Activated T-cell treated with anti-CD3 and anti-CD28 coated beads for 1 hour (primary cell): ENCODE measurements at places on chromosomes 12 and 14.

DNA sequence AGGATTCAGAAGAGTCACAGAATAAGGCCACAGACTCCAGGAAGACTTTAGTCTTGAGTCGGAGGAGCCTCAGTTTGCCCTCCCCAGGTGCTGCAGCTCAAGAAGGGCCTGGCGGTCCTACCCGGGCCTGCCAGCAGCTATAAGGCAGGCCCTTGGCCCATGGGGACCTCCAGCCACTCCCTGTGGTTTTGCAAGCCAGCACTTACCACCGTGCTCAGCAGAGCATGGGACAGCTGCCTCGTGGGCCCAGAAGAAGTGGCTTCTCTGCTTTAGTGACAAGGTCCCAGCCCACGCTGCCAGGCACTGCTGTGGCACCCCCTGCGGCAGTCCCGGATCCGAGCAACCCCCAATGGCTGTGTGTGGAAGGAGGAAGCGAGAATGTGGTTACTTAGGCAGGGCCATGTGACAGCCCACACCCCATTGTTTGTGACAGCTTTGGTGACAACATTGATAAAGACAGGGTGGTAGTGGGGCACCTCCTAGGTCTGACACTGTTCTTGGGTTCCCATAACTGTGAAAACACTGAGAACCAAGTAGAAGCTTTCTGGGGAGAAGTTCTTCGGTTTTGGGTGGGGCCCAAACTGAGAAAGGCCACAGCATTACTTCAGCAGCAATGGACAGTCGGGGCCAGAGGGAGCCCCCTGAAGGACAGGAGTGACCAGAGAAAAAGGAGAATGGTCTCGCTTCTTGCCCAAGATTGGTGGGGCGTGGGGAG is at the start of gene SELPLG:
TSS of gene SELPLG (minus strand) at position 361 of the 715 bp plus-strand sequence. CDS start 9,587 bp downstream, outside the sequence.
- peak; percentile 69 for DNase-seq

GRCh38 chr12:19031032-19031431 is 98.5 kb upstream of the PLEKHA5 start:
- DNase-seq: no peak

GRCh38 chr14:91293281-91293680 is 48.8 kb upstream of the GPR68 start:
- DNase-seq: no peak

DNA sequence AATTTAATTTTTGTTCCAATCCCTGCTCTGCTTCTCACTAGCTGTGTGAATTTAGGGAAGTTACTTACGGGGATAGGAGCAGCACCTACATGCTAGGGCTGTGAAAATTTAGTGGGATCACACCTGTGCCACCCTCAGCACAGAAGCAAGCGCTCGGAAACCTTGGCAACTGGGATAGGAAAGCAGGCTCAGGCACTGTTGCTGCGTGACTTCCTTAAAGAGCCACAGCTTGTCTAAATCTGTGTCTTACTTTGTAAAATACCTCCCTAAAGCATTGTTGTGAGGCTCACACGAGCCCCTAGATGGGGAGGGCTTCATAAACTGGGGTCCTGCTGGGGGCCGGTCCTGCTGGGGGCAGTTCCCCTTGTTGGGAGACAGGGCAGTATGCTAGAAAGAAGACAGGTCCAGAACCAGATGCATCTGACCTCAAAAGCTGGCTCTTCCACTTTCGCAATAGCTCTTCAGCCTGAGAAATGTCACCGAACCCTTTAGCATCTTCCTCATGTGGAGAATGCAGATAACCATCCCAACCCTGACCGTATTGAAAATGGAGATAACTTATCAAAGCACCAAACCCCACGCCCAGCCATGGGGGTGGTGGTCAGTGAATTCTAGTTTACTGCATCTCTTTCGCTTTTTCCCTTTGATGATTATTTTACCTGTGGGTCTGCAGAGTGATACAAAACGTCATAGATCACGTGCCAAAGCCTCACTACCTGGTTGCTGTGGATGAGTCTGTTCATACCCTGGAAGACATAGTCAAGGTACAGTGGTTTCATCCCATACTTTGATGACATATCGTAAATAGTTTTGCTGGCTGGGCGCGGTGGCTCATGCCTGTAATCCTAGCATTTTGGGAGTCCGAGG is 54.1 kb downstream of the AK7 start:
- no peak for DNase-seq

GRCh38 chr14:41355866-41356265 is 250.8 kb upstream of the LRFN5 start:
- DNase-seq: no peak

GRCh38 chr12:50074936-50075807 is 10.0 kb upstream of the SMARCD1 start:
- peak; percentile 81 for DNase-seq

DNA sequence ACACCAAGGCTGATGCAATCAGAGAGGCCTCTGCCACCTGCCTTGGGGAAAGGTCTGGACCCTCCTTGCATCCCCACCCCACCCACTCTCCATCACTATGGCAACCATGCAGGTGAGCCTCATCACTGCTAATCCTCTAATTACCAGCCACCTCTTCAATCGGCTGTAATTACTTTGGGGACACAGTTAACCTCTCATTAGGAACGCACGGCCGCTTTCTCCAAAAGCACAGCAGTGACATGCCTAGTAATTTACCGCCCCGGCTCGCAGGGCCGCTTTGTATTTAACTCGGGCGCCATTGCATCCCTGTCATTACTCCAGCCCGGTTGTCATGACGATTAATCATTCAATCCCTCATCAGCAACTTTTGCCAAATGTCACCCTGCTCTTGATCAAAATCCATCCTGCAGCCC is 36.3 kb upstream of the FAM222A start:
- DNase-seq: no peak

DNA sequence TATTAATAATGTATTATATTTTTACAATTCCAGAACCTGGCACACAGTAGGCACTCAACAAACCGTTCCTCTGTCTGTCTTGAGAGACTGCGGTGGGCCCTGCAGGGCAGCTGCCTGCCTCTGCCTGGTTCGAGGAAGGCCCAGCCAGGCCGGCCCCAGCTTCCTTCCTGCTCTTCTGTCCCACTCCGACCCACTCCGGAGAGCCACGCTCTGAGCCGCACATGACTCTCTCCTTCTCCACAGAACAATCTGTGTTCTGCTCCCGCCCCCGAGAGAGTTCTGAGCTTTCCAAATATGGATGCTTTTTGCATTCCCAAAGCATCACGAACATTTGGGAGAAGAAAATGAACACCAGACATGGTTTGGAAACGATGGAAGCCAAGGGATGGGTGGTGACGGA is 57.3 kb downstream of the TTC7B start:
- no peak for DNase-seq

DNA sequence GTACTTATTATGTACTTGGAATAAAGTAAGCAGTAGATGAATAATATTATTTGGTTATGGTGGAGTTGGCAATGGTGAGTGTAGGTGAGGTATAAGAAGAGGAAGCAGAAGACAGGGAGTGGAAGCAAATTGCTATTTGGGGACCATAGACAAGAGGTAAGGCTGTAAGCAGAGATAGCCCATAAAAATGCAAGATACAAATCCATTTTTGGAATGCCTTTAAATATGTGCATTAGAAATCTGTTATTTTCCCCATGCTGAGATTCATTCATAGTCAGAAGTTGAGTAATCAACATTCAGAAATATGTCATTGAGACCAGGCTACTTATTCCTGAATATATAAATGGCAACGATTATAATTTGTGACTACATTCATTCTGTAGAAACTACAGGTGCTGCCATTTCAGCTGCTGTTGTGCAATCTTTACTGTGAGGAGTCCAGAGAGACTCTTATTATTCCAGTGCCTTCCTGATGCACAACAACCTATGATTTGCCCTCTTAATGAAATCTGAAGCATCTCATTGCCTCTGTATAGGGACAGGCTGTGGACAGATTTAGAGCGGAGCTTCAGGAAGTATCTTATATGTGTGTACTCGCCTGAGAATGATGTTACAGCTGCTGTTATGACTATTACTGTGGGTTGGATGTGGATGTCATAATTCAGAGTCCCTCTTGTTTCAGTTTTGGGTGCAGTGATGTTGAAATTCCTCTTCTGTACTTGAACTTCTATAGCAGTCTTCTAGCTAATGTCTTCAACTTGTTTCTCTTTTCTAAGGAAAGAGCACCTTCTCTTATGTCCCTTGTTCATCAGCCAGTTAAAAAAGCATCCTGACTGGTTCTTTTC is 173.8 kb downstream of the NAV3 start:
- DNase-seq: no peak

- DNase-seq: peak; percentile 1
These were observed at the start of gene ESR2 for GRCh38 chr14:64293976-64294671. ESR2 (minus strand) TSS chr14:64294371; CDS start chr14:64282985, 11,386 bp downstream.

DNA sequence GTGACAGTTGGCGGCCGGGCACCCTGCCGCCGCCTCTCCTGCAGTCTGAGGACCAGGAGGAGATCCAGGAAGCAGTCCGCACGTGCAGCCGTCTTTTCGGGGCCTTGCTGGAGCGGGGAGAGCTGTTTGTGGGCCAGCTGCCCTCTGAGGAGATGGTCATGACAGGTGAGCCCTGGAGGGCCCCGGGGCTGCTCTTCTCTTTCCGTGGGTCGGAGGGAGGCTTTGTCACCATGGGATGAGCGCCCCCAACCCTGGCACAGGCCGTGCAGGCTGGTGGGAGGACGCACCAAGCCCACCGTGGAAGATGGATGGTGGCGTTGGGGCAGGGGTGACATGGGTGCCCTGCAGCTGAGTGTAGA is 532 bp downstream of the NOC4L start:
- no peak for DNase-seq

DNA sequence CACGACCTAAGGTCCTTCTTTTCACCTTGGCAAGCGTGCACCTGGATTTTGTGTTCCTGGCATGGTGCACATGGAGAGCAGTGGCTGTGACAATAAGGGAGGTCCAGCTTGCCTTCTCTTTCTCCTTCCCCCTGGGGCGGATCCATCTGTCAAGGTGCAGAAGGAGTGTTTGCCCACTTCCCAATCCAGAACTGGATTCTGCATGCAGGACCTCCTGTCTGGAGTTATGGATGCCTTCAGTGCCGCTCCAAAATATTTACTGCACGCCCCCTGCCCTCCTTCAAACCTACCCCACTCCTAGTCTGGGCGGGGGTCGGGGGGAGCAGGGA is 192.7 kb downstream of the DPF3 start:
- no peak for DNase-seq

DNA sequence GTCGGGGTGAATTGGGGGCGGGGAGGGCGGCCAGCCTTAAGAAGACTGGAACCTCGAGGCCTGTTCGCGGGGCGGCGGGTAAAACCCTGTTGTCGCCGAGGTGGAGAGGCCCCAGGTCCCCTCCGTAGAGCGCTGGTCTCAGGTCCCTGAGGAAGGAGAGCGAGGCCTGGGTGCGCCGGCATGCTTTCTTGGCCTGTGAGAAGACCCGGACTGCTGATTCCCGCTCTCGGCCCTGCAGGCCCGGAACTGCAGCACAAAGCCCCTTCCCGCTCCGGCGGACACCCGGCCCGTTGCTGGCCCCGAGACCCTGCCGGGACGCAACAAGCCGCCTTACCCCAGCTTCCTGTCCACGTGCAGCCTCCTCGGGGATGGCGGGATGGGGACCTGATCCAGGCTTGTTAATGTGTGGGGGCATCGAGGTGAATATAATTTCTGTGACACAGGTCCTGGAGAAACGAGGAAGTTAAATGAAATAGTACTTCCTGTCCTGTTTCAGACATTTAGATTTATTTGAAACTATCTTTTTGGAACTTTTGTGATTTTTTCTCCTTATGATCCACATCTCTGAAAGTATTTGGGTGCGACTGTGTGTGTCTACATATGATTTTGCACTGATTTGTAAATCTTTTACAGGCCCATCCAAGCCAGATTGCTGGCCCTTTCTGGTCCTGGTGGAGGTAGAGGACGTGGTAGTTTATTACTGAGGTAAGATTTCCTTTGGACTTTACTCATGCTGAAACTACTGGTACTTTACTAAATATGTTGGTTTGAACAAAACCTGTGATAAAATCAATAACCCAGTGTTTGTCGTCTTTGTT is 600 bp downstream of the PNN start:
- peak; percentile 20 for DNase-seq

GRCh38 chr12:113980537-113981337 is 14.6 kb upstream of the RBM19 start:
- no peak for DNase-seq

GRCh38 chr14:91890291-91890749 is 23.0 kb upstream of the TC2N start:
- DNase-seq: no peak

DNA sequence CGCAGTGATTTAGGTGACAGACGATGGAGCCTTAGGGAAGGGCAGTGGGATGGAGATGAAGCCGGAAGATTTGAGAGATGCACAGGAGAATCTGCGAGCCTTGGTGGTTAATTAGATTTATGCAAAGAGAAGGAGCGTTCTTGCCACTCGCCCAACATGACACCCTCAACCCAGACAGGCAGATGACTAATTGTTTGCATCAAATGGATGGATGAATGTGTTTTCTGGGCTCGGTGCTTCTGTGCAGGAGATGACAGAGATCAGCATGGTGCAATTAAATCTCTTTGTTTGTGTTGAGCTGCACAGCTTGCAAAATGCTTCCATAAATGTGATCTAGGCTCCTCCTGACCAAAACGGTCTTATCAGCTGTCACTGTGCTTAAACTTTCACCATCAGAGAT is 202.3 kb upstream of the PRMT8 start:
- DNase-seq: no peak

DNA sequence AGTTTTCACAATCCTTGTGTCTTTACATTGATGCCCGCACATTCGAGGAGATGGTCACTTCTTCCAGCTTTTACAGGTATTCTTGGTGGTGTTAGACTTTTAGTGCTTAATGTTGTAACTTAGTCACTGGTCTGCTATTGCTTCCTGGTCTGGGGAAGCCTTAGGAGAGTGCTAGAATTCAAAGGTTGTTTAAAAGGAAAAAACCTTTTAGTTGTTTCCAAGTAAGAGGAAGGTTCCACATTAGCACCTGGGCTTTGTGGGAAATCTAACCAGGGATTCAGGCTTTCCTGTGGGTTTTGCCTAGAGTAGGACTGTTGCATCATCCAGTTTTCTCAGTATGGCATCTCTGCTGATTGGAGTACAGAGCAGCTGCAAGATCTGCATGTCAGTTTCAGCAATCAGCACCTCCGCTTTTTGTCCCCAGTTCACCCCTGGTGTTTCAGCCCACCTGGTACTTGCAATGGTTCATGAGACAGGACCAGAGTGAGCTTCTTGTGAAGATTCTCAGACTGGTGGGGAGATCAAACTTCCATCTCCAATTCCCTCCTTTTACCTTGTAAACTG is 44.0 kb upstream of the PLBD1 start:
- no peak for DNase-seq

DNA sequence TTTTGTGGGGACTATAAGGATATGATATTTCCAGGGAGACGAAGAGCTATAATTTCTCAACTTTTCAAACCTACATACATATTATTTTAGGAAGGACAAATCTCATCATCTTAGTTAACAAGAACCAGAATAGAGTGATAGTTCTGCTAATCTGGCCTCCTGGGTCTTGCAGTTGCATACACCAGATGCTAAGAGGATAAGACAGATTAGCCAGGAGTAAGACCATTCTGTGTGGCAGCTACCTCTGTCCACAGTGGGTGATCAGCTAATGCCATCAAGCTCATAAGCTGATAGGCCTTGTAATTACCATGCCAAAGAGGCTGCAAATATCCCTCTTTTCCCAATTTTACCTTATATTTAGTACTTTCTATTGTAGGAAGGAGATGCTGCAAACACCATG is 776.8 kb downstream of the NRXN3 start:
- no peak for DNase-seq

GRCh38 chr12:3376779-3377455 is 114.1 kb upstream of the PRMT8 start:
- no peak for DNase-seq
